Upper lobe of left lung (tissue), 6 donors: ENCODE measurements at places on chromosomes 6 and 20. TPM values are rescaled to one million over a fixed set of nuclear protein-coding genes. Genes with fewer than 3 reads are reported as not detected.
A peak's percentile ranks its signal among the peaks of the same experiment; 100 is the strongest.

- no peaks in the 10 kb centered on the region for H3K4me1 ChIP-seq
- no peak overlapping the region for H3K27ac ChIP-seq
- no peak for DNase-seq
Measured at GRCh38 chr6:18242062-18242851, 22.1 kb downstream of the DEK start.

- peaks cover 10% of the 10 kb centered on the region for H3K4me1 ChIP-seq
- H3K27me3 ChIP-seq = peaks cover 8% of the 10 kb centered on the region
- H3K36me3 ChIP-seq = no peaks in the 10 kb centered on the region
- H3K4me3 ChIP-seq = no peak overlapping the region
- no peak overlapping the region for H3K27ac ChIP-seq
Measured at GRCh38 chr20:37407573-37408002, 61.6 kb downstream of the SRC start.

GRCh38 chr6:158396136-158396535 lies 83.9 kb downstream of the TULP4 start:
- H3K27me3 ChIP-seq = no peaks in the 10 kb centered on the region
- DNase-seq = no peak
- no peak overlapping the region for H3K27ac ChIP-seq
- peaks cover 9% of the 10 kb centered on the region for H3K4me1 ChIP-seq
- no peaks in the 10 kb centered on the region for H3K36me3 ChIP-seq

GRCh38 chr6:53202052-53202451 lies 53.4 kb upstream of the GCM1 start:
- H3K27ac ChIP-seq = no peak overlapping the region
- no peak overlapping the region for H3K4me3 ChIP-seq
- no peaks in the 10 kb centered on the region for H3K4me1 ChIP-seq

VEGFA gene
- 242 TPM for total RNA-seq

DNA sequence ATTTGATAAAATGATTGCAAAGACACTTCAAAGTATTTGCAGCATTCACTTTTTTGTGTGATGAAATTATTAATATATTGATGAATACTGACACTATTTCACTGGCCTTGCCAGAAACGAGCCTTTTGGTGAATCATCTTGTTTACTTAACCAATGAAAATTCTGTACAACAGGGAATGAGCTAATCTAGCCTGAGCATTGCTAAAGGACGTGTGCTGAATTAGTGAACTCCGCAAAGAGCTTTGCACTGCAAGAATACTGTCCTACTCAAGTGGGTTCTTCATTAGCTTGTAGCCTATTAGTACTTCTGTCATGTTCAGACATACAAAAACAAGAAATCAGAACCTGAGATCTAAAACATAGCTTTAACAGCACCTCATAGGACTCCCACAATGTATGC lies 172.0 kb upstream of the NRSN1 start:
- no peak for DNase-seq
- H3K27me3 ChIP-seq = no peaks in the 10 kb centered on the region
- H3K36me3 ChIP-seq = no peaks in the 10 kb centered on the region
- H3K4me1 ChIP-seq = no peaks in the 10 kb centered on the region
- no peak overlapping the region for H3K4me3 ChIP-seq

GRCh38 chr20:59806578-59806975 lies 126.9 kb downstream of the SYCP2 start:
- no peaks in the 10 kb centered on the region for H3K36me3 ChIP-seq
- no peak for DNase-seq
- no peaks in the 10 kb centered on the region for H3K4me1 ChIP-seq
- no peak overlapping the region for H3K4me3 ChIP-seq
- no peak overlapping the region for H3K27ac ChIP-seq

GRM1 gene
- not detected for total RNA-seq

DNA sequence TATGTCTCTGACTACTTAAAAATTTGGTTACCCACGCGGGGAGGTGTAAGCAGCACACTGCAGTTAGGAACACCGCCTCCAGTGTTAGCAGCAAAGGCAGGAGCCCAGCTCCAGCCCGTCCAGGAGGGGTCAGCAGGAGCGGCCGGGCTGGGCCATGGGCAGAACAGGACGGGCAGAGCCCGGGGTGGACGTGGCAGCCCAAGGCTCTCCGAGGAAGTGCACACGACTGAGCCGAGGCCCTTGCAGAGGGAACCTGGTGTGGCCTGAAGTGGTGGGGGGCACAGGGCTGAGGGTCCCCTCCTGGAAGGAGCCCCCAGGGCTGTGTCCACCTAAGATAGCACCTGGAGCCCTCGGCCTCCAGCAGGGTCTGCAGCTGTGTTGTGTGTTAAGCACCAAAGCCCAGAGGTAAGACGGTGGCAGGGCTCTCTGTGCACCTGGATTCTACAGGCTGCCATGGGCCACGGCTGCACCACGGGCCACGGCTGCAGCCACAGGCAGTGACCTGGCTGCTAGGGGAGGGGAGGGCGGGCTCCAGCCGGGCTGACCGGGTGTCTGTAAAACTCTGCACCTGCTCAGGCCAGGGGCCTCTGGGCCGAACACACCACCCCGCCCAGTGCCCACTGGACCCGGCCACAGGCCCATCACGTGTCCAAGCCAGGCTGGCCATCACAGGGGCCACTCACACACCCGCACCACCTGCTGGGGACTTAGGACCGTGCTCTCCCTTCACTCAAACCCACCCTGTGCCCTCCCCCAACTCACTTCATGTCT lies 6.6 kb downstream of the SLC2A4RG start:
- H3K4me3 ChIP-seq = no peak overlapping the region
- H3K27me3 ChIP-seq = no peaks in the 10 kb centered on the region
- H3K36me3 ChIP-seq = peaks cover 25% of the 10 kb centered on the region
- peaks cover 10% of the 10 kb centered on the region for H3K4me1 ChIP-seq

GRCh38 chr6:16229700-16230099 lies 8.7 kb upstream of the GMPR start:
- H3K4me1 ChIP-seq = peaks cover 7% of the 10 kb centered on the region
- no peaks in the 10 kb centered on the region for H3K27me3 ChIP-seq
- no peak for DNase-seq
- H3K36me3 ChIP-seq = no peaks in the 10 kb centered on the region
- no peak overlapping the region for H3K27ac ChIP-seq

GRCh38 chr6:31614684-31615578 lies at the start of gene AIF1:
TSS of gene AIF1 (plus strand) at chr6:31615234. CDS start at chr6:31615330, 96 bp downstream.
- H3K4me3 ChIP-seq = peak within 1 kb of the TSS; percentile 43
- peak within 1 kb of the TSS; percentile 81 for H3K27ac ChIP-seq
- no peaks in the 10 kb centered on the region for H3K4me1 ChIP-seq
